ENCODE measurements at places on chromosomes 11 and 22.

DNA sequence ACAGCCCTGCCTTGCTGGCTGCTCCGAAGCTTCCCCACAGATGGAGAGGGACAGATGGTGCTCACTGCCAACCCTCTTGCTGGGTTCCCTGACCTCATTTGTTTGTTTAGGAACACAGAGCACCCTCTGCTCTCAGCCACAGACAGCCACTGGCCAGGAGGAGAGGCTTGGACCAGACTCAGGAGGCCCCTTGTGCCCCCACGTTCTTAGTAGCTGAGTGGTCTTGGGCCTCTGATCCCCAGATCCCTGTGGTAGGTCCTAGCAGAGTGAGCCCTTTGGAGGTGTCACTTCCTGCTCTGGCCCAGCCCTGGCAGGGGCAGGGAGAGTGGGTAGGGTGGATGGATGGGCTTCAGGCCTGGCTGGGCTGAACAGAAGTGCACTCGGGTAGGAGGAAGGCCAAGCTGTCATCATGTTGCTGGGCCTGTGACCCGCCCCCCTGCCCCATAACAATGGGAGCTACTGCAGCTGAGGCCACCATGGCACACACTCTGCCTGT, 84.0 kb downstream of the DHCR7 start:
- no peak for DNase-seq

DNA sequence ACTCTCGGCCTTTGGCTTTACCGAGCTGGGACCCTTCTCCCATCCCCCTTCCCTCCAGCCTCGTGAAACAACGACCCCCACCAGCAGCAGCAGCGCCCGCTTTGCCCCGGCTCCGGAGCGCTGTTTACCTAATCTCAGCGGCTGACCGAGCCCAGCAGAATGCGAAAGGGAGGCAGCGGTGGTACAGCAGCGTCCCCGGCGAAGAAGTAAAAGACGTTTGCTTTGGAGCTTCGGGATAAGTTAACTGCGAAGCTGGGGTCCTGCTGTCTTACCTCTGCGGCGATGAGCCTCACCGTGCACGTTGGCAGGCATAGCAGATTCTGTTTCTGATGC, 2.0 kb upstream of the LARGE1 start:
- peak; percentile 43 for DNase-seq

DNA sequence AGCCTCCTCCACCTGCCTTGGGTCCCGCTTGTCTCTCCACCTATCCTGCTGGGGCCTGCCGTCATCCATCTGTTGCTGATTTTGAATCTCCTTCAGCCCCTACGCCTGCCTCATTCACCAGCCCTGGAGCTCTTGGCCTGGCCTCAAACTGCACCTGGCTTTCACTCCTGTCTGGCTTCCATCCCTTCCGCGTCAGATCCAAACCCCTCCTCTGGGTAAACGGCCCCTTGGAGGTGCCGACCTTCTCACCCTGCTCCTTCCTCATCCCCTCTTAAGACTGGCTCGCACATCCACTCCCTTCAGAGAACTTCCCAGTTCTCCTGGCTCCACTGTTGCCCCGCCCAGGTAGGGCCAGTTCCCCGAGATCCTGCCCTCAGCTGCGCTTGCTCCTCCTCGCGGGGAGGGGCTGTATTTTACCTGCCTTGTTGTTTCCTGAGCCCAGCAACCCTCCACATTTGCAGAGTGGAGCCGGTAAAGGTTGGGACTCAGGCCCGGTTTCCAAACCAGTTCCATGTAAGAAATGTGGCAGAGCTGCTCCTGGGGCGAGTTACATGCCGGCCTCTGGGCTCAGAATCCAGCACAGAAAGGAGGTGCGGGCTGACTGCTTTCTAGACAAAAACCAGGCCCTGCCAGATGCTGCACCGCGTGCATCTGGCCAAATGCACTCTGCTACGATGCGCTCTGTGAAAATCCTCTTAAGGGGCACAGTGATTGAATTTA, 13.9 kb upstream of the SHANK2 start:
- no peak for DNase-seq

- no peak for DNase-seq
These were observed 739 bp downstream of the CELSR1 start for GRCh38 chr22:46536537-46537224.

GRCh38 chr22:31836010-31836409, 82.2 kb downstream of the DEPDC5 start:
- no peak for DNase-seq

- no peak for DNase-seq
These were observed 470 bp downstream of the C11orf98 start for GRCh38 chr11:62664405-62665074.

DNA sequence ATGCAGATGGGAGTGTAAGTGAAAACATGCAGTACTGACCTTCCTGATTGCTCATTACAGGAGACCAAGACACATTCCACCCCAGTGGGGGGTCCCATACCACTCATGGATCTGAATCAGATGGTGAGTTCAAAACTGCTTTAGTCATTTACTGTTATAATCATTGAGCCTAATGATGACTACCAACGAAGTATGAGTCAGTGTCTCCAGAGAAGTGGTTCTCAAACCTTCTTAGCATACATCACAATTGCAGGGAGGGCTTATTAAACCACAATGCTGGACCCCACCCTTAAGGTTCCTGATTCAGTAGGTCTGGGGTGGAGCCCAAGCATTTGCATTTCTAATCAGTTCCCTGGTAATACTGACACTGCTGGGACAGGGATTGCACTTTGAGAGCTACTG, 75.8 kb downstream of the CD44 start:
- DNase-seq = no peak

DNA sequence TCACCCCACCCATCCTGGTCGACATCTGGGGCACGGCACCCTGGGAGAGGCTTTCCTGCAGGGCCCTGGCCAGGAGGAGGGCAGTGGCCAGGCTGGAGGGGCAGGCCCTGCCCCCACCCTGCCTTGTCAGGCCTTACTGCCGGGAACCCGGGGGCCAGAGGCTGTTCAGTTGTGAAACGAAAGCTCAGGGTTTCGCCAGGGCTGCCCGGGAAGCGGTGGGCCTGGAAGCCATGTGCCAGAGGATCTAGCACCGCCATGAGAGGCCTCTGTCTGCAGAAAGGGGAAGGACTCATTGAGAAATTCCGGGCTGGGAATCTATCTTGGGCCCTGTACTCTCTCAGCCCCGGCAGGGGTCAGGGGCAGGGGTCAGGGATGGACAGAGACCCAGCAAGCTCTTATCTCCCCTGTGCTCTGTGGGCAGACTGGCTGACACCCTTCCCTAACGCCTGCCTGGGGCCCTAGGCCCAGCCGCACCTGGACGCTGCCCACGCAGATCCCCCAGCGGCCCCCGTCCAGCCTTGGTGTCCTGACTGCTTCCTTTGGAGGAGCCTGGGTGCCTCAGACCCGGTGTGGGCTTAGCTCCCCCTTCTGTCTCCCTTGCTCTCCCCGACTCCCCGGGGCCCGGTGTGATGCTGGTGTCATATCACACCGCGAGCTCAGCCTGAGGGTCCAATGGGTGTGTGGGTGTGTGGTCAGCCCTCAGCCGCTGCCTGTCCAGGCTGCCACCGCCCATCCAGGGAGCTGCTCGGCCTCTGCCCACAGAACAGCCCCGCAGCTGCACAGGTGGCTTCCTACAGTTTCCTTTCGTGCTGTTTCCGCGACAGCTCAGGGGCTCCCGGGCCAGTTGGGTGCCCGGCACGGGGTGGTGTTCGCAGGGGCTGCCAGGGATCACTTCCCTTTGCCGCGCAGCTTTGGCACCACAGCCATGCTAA, 6.5 kb downstream of the PIM3 start:
- peak; percentile 22 for DNase-seq

GRCh38 chr11:57567515-57568329, at the start of gene UBE2L6:
TSS of gene UBE2L6 (minus strand) at chr11:57567672. CDS start at chr11:57567611, 61 bp downstream.
- DNase-seq = peak; percentile 91

GRCh38 chr11:16052750-16053149, 303.6 kb downstream of the SOX6 start:
- no peak for DNase-seq

DNA sequence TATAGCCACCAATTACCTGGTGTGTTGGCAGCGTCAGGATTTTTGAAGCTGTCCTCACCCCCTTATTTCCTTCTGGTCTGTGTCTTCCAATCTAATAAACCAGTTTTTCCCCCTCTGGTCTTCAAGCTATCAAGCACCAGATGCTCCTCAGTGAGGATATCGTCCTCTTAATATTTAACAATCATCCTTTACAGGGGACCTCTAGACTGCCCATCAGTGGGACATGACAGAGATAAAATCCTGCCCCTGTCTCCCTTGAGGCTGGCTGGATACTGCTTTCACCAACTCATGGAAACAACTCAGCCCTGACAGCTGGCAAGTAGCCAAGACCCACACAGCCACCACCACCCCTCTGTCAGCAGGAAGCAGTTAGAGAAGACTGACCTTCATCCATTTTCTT, 421.0 kb upstream of the API5 start:
- DNase-seq = no peak

DNA sequence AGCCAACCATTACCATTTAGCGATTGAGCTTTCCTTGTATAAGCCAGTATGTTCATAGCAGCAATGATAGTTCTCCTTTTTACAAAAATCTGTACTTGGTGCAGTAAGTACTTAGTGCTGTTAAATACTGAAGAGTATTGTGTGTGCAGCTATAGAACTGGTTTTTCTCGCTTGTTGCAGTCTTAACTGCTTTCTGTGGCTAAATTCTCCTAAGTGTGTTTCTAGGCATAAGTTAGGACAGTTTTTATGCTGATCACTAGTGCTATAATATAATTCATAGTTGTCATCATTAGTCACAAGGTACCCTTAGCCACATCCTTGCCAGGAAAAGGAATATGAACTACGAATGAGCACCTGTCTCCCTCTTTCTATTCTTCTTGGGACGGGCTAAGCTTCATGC, 107.7 kb downstream of the GRAMD1B start:
- no peak for DNase-seq

DNA sequence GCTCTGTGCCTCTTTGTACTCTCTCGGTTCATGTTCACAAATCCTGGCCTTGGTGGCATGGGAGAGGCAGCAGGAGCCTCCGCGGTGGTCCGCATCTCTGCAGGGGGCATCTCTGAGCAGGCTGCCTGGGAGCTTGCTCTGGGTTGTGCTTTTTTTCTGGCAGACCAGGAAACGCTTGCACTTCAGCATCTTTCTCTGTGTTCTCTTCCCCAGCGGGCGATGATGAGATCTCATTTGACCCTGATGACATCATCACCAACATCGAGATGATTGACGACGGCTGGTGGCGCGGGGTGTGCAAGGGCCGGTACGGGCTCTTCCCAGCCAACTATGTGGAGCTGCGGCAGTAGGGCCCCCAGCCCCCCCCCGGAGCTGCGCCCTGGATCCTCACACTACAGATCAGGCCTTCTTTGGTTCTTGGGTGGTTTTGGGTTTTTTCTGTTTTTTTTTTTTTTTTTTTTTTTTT, 36.5 kb downstream of the CTTN start:
- DNase-seq = no peak

GRCh38 chr11:104665641-104666040, 232.6 kb downstream of the CASP12 start:
- no peak for DNase-seq

- DNase-seq = no peak
These were observed 26.6 kb downstream of the SHANK3 start for GRCh38 chr22:50699001-50699755.

DNA sequence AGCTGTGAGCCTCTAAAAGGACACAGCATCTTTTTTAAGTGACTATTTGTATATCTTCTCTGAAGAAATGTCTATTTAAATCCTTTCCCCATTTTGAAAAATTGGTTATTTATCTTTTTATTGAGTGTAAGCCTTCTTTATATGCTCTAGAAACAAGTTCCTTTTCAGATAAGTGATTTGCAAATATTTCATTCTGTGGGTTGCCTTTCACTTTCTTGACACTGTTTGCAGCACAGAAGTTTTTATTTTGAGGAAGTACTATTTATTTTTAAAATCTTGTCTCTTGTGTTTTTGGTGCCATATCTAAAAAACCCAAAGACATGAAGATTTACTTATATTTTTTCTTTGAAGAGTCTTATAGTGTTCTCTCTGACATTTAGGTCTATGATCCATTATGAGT, 40.1 kb upstream of the LYVE1 start:
- no peak for DNase-seq

DNA sequence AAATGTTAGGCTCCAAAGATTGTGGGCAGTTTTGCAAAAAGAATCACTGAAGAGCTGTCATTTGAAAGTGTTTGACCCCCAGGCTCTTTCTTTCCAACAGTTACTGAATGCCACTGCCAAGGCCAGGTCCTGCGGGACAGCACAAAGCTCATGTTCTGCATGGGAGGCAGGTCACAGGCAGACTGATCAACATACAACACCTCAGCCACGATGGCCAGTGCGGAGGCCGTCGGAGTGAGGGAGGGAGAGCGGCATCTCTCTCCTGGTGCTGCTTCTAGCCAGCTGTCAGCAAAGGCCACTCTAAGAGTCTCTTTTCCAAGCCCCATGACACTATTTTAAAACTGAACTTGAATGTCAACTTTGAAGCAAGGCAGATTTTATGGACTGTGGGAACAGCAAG, 49.9 kb downstream of the ARFGAP3 start:
- no peak for DNase-seq

GRCh38 chr22:45717789-45718188, 46.2 kb downstream of the ATXN10 start:
- DNase-seq = no peak
